ENCODE measurements at places on chromosomes 4 and X.

- no peak overlapping the region for H3K27ac ChIP-seq
- DNase-seq, result no peak
- H3K27me3 ChIP-seq, result no peaks in the 10 kb centered on the region
Measured at GRCh38 chr4:82501154-82501442, 60.7 kb downstream of the TMEM150C start.

DNA sequence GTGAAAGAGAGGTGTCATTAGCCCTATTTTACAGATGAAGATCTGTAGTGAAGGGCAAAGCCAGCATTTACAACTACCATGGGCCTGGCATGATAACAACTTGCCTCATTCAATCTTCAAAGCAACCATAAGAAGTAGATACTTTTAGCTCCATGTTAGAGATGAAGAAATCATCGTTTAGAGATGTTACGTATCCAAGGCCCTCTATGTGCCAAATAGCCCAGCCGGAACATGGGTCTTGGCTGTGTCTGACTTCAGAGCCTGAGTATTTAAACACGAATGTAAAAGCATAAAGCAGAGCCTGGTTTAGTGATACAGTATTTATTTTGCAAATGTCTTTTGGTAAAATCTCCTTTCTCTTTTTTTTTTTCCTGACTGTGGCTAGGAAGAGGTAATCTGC lies 197.1 kb downstream of the RASL11B start:
- no peak for DNase-seq
- H3K27me3 ChIP-seq, result no peaks in the 10 kb centered on the region
- no peak overlapping the region for H3K27ac ChIP-seq
- H3K36me3 ChIP-seq, result no peaks in the 10 kb centered on the region

DNA sequence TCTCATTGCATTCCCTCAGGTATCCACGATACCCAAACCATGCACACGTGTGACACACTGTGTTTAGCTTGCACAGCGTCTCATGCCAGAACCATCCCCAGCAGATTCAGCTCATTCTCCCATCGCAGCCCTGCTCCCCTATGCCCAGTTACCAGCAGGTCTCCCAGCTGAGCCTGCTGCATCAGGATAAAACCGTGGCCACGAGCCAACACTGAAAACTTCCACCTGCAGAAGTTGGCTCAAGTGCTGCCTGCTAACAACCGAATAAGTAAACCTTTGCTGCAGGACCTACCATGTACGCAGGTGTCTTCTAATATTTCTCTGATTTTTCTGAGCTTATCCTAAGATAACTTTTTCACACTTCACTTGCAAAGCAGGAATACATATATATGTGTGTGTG lies 120.4 kb upstream of the STS start:
- H3K4me1 ChIP-seq, result no peaks in the 10 kb centered on the region
- no peaks in the 10 kb centered on the region for H3K36me3 ChIP-seq
- DNase-seq, result no peak
- no peaks in the 10 kb centered on the region for H3K27me3 ChIP-seq
- H3K4me3 ChIP-seq, result no peak overlapping the region

GRCh38 chrX:119885554-119886428 lies 9.9 kb upstream of the AKAP14 start:
- peaks cover 2% of the 10 kb centered on the region for H3K4me1 ChIP-seq
- no peaks in the 10 kb centered on the region for H3K36me3 ChIP-seq
- no peak overlapping the region for H3K27ac ChIP-seq
- no peak overlapping the region for H3K4me3 ChIP-seq
- H3K27me3 ChIP-seq, result no peaks in the 10 kb centered on the region

DNA sequence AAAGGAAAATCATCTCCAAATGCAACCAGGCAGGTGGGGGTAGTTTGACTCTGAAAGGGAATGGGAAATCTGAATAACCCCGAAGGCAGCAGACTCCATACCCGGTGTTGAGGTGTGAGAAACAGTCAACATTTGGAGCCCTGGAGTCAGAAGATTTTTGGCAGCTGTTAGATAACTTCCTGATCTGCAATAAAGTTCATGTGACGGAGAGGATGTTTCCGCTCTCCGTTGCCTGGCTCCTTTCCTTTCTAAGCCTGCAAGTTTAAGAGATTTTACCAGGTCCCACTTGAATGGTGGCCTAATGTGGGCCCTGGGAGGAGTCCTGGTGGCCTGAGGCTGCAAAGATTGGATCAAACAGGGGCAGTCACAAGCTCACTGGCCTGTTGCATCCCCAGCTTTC lies 27.7 kb downstream of the HAND2 start:
- H3K4me3 ChIP-seq, result no peak overlapping the region
- no peak for DNase-seq
- no peak overlapping the region for H3K27ac ChIP-seq
- peaks cover 14% of the 10 kb centered on the region for H3K4me1 ChIP-seq
- H3K27me3 ChIP-seq, result peaks cover 92% of the 10 kb centered on the region

DNA sequence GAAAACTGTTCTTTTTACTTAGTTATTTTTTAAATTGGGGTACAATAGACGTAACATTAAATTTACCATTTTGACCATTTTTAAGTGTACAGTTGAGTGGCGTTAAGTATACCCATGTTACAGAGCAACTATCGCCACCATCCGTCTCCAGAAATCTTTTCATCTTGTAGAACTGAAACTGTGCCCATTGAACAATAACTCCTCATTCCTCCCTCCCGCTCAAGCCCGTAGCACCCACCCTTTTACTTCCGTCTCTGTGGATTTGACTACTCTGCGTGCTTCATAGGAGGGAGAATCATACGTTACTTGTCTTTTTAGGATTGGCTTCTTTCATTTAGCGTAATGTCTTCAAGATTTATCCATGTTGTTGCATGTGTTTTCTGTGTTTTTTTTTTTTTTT lies 55.3 kb downstream of the TMEM131L start:
- H3K4me3 ChIP-seq, result no peak overlapping the region
- DNase-seq, result no peak
- H3K27me3 ChIP-seq, result no peaks in the 10 kb centered on the region
- H3K27ac ChIP-seq, result no peak overlapping the region

- H3K4me3 ChIP-seq, result no peak overlapping the region
- no peak for DNase-seq
- H3K27me3 ChIP-seq, result no peaks in the 10 kb centered on the region
- no peak overlapping the region for H3K27ac ChIP-seq
- peaks cover 35% of the 10 kb centered on the region for H3K36me3 ChIP-seq
Measured at GRCh38 chr4:1714303-1715001, 2.3 kb upstream of the SLBP start.

Measured in mesenchymal stem cell (in vitro differentiated cells and primary cell).